Hematopoietic multipotent progenitor cell treated with erythropoietin and hydrocortisone succinate and interleukin-3 and kit ligand, for 4 days (in vitro differentiated cells): ENCODE measurements at places on chromosomes 1 and 21.
A peak's percentile ranks its signal among the peaks of the same experiment; 100 is the strongest.

DNA sequence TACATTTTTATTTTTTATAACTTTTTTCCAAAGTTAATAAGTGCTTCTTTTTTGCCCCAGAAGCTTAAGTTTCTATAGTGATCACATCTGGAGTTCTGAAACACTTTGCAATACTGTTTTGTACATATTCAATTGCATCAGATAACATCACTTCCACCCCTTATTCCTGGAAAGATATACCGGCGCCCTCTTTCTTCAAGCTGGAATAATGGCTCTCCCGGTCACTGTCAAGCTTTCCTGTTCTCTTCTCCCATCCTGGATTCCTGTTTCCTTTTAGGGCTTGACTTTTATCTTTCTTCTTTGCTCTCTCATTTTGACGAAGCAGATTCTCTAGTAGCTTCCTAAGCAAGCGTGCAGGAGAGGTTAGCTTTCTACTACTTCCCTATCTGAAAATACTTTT is 1866.8 kb downstream of the MRPL39 start:
- no peak for DNase-seq

- DNase-seq: no peak
Measured at GRCh38 chr1:147243841-147244240, 1.4 kb downstream of the CHD1L start.

GRCh38 chr1:53449021-53449420 is 10.2 kb upstream of the DMRTB1 start:
- no peak for DNase-seq

DNA sequence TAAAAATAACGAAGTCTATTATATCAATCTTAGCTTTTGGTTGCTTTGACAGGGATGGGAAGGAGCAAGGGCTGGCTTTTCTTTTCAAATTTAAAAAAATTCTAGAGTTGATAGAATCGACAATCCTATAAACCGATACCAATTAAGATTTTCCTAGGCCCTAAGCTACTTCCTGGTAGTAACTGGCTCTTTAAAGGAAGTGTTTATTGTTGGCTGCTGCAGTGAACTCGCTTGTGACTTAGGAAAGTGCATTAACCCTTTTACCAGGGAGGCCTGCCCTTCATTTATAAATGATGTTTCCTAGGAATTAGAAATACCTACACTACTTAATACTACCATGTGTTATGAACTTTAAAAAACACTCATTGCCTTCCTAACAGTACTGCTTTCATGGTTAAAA is 33.2 kb downstream of the ATP5PF start:
- peak; percentile 27 for DNase-seq

DNA sequence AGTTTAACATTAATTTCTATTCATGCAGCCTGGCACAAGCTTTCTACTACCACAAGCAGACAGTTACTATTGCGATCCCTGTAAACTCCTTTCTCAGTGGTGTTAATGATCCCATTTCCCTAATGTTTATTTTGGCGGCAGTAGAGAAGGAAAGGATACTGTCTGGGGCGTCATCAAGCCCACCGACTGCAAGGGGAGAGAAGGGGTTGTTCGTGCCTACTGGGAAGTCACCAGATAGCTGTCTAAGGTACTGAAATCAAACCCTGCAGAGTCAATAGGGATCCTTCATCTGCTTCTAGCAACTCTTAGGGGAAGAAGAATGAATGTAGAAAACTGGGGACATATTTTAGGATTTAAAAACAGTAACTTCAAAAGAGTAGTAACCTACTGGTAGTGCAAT is 95.2 kb upstream of the ADAR start:
- peak; percentile 34 for DNase-seq

- DNase-seq: no peak
Measured at GRCh38 chr1:20280341-20280740, 10.3 kb upstream of the VWA5B1 start.
